ENCODE measurements at places on chromosomes 3 and 15.

GRCh38 chr3:196236223-196236622, 19.9 kb downstream of the SLC51A start:
- no peak for DNase-seq

- DNase-seq: no peak
Measured at GRCh38 chr3:166986000-166986399, 394.1 kb downstream of the ZBBX start.

DNA sequence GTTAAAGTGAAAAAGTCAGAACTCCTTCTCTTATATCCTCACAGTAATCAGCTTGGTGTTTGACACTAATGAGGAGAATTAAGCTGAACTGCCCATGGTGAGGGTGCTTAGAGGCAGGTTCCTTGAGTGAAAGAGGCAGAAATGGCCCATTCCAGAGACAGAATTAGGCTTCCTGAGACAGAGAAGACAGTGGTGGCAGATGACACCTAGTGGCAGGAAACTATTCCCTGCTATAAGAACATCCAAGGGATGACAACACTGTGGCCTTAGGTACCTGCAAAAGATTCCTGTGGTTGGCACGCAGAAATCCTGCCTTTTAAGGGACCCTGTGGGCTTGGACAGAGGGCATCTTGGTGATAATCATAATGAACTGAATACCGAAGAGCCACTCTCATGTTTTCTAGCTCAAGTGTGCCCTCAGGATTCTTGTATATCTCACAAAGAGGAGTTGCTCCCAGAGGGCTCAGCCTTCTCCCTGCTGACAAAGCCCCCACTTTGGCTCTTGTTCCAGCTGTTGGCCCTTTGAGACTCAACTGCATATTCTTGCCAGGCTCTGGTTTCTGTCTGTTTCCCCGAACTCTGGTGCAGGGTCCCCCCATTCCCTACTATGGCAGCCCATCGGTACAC, 56.0 kb downstream of the KBTBD12 start:
- no peak for DNase-seq

DNA sequence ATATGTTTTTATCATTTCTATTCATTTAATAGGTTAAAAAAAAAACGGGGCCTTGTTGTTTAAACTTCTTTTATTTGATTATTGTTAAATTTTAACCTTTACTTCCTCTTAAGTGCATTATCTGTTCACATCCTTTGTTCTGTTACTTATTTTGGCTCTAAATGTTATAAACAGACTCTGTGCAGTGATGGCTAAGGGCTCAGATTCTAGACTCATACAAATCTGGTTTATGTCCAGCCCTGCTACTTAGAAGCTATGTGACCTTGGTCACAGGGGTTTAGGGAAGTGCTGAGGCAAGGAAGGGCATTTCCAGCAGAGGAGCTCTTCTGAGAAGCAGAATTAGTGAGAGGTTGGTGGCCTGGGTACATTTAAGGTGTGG, 55.3 kb upstream of the VILL start:
- no peak for DNase-seq

GRCh38 chr3:174218016-174218415, 641.1 kb upstream of the NAALADL2 start:
- DNase-seq: no peak

GRCh38 chr15:31230630-31231485, 95.8 kb upstream of the KLF13 start:
- DNase-seq: no peak

DNA sequence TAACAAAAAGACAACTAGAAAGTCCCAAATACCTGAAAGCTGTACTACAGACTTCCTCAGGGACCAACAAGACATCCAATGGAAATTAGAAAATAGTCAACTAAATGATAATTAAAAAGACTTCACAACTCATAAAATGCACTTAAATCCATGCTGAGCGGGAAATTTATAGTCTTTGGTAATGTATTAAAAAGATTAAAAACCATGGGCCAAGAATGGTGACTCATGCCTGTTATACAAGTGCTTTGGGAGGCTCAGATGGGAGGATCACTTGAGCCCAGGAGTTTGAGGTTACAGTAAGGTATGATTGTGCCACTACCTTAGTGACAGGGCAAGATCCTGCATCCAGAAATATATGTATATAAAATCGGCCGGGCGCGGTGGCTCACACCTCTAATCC, 45.0 kb downstream of the CPEB1 start:
- no peak for DNase-seq

- no peak for DNase-seq
Measured at GRCh38 chr3:196111939-196112386, 30.1 kb upstream of the TFRC start.

DNA sequence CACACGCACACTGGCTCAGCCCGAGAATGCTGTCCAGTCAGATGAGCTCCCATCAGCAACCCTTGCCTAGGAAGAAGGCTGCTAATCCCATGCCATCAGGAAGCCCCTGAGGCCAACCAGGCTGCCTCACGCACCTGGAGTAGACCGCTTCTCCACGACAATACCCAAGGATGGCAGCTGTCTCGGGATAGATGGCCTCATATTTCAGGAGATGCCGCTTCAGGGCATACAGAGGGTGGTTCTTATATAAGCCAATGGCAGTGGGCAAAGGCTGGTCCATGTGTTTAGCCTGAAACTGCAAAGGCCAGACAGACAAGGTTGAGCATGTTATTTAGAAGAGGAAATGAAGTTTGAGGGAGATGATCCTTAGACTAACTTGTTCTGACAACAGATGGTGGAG, 22.2 kb downstream of the XPC start:
- no peak for DNase-seq

DNA sequence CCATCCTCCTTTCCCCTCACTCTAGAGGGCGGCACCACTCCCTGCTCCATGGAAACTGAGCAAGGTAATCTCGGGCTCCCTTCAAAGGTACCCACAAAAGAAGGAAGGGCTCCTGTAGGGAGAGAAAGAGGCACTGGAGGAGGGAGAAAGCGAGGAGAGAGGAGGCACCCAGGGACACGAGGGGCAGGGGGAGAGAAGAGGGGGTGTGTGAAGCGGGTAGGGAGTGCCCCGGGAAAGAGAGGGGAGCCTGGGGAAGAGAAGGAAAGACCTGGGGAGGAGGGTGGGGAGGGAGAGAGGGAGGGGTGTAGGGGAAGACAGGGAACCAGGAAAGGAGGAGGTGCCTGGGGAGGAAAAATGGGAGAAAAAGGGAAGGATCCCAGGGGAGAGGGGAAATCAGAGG, 523 bp downstream of the VILL start:
- DNase-seq: no peak

- no peak for DNase-seq
Measured at GRCh38 chr3:31530960-31531335, 1.8 kb upstream of the STT3B start.

GRCh38 chr15:52790169-52790708, at the start of gene ONECUT1:
Gene ONECUT1 (minus strand): TSS chr15:52790336. CDS start chr15:52789884, 452 bp downstream.
- no peak for DNase-seq

GRCh38 chr3:42098171-42098570, 7.0 kb downstream of the TRAK1 start:
- DNase-seq: no peak

DNA sequence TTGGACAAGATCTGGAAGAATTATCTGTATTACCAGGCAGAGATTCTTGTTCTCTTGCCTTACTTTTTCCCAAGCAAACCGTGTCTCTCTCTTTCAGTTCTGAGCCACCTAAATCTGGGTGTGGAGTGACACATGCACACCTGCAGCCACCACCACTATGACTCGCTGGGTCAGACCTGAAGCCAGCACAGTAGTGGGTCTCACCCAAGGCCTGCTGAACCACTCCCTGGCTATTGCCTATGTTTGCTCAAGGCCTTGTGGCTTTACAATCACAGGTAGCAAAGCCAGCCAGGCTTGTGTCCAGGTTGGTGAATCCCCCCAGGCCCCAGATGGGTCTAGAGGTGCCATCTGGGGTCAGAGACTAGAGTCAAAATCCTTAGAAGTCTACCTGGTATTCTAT, 28.7 kb upstream of the COPB2 start:
- DNase-seq: no peak

All from T-helper 1 cell (primary cell).